ENCODE measurements at places on chromosomes 5 and 9.

- no peak for DNase-seq
Measured at GRCh38 chr9:111959468-111960359, 63.1 kb downstream of the UGCG start.

DNA sequence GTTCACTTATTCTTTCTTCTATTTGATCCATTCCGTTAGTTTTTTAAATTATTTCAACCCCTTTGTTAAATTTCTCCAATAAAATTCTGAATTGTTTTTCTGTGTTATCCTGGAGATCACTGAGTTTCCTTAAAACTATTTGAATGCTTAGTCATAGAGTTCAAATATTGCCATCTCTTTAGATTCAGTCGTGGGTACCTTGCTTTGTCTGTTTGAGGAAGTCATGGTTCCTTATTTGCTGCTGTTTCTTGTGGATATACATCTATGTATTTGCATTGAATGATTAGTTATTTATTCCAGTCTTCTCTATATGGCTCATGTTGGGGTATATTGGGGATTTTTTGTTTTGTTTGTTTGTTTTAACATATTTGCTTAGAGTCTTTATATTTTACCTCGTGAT is 80.6 kb downstream of the HINT1 start:
- no peak for DNase-seq

DNA sequence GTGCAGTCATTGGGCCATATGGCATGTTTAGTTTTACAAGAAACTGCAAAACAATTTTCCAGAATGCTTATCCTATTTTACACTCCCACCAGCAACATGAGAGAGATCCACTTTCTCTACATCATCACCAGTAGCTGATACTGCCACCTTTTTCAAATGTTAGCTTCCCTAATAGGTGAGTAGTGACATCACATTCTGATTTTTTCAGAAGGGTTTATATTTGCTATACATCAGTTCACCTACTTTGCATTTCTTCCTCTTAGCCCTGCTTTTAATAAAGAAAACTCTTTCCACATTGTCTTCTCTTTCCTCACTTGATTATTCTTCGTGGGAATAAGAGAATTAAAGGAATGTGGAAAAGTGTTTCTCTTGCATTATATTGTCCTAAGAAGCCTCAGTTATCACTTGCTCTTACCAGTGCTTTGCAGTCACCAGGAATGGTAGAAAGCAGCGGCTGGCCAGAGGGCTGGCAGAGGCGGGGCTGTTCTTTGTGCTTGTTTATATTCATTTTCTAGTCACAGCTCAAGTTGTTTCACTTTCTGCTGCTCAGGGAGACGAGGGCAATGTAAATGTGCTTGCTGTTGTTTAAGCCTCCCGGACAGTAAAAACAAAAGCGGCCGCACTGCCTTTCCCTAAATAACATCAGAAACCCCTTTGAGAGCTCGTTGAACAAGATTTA is 164.8 kb downstream of the HSD17B3 start:
- DNase-seq, result no peak

GRCh38 chr9:14198841-14199455 is 115.0 kb downstream of the NFIB start:
- DNase-seq, result no peak

DNA sequence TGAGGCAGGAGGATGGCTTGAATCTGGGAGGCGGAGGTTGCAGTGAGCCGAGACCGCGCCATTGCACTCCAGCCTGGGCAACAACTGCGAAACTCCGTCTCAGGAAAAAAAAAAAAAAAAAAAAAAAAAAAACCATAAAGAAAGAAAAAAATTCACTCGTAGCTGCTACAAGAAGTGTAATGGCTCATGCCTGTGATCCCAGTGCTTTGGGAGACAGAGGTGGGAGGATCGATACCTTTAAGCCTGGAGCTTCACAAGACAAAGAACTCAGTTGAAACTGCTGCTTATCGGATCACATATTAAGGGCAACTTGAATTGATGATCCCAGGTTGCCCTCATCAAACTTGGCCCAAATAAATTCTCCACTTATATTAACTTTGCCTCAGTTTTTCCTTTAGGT is 1.0 kb upstream of the ZCCHC7 start:
- DNase-seq, result no peak

GRCh38 chr9:120688758-120689157 is 25.5 kb downstream of the MEGF9 start:
- no peak for DNase-seq

DNA sequence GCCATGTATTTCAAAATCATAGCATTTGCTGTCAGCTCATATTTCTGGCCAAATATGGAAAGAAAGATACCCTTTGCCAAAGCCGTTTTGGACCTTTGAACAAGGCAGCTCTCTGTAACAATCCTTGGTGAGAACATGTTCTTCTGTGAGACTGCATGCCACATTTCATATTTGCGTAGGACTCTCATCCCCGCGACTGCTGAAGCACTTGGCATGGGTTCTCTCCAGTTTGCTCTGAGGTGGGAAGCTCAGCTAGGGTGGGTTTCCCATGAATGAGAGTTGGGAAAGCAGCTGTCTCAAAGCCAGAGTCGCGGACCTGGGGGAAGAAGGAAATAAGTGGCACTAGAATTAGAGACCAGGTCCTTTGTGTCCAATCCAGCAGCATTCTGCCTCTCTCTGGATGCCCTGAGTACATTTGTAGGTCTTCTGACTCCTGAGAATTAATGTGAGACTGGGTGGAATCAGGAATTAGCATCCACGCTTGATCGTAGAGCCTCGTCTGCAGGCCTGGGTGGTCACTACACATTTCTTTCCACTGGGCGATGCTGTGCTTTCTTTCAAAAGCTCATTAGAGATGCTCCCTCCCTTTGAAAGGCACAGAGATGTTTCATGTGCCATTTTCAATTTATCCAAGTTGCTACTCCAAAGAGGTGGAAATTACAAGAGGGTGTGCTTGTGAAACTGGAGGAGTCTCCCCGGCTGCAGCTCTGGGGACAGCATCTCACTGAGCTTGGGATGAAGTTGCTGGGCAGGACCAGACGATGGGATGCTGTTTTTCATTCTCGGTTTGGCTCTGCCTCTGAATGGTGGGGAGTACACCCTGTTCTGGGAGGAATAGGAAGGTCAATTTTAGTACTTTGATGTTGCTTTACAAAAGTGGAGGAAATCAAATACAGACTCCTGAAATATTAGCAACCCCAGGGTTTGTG is 197.2 kb downstream of the GADD45G start:
- no peak for DNase-seq

DNA sequence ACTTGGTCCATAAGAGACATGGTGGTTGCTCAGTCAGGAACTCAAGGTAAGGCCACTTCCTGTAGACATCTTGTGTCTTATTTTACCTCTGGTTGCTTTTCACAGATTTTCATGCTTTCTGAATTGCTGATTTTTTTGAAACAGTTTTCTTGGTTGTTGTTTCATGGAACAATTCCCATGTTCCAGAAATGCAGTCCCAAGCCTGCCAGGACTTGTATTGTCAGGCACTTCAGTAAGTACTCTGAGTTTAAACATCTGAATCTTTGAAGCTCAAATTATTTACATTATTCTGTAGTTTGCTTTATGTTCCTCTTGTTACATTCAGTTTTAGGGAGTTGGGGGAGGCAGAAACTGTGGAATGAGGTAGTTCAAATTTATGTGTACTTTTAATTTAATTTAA is 290.2 kb downstream of the DMRT2 start:
- no peak for DNase-seq

Data from T1000 (cell line).